ENCODE measurements at places on chromosomes 7 and 10.

DNA sequence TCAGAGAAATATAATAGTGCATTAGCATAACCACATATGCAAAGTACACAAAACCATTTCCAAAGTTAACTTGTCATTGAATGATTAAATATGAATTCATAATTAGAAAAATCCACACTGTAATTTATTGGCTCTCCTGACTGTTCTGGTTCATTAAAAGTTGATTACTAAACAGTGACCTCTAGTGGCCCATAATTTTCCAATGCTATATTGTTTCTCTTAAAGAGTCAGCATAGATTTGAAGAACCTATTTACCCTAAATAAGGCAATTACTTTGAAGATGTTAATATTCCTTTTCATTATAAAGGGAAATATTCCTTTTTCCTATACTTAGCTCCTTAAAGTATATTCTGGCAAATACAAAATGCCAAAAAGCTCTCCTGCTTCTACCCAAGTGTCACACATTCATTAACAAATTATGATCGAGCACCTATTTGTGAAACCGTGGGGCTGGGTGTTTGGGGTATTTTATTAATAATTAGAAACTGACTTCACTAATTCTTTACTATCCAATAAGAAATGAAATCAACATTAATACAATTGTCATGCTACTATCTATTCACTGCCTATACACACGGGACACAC lies 86.2 kb downstream of the HIBADH start:
- DNase-seq = no peak

DNA sequence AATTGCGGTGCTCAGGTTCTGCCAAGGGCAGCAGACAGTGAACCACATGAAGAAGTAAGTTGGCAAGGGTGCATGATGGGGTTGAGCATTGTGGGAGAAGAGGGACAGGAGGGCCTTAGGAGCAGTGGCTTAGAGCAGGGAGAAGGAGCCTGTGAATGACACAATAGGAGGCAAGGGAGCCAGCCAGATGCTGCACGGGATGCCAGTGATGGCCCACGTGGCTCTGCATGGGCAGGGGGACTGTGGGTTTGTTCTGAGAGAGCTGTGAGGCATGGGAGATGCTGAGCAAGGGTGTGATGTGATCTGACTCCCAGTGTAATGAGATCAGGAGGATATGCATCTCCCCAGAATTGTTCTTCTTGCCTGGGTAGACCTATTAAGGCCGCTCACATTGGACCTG lies 60.9 kb downstream of the C10orf90 start:
- no peak for DNase-seq

DNA sequence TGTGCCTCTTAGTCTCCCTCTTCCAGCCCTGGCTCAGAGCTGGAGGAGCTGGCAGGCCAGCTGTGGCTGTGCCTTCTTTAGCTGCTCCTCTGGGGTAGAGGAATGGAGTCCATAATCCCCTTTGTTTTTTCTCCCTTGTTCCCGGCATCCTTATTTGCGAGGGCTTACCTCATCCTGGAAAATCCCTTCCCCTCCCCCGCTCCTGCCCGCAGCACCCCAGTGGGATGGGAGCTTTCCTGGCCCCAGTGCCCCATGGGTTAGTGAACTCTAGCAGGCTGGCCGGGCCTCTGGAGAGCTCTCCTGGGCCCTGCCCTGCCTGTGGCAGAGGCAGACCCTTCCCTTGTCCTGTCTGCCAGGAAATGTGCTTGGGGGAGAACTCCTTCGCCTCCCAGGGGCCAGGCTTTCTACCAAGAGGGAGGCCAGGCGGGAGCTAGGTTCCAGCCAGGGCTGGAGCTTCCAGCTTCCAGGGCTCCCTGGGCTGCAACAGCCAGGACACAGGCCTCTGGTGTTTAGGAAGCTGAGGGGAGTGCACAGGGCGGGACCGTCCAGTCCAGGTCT lies 16.5 kb upstream of the TRIM8 start:
- DNase-seq = no peak

DNA sequence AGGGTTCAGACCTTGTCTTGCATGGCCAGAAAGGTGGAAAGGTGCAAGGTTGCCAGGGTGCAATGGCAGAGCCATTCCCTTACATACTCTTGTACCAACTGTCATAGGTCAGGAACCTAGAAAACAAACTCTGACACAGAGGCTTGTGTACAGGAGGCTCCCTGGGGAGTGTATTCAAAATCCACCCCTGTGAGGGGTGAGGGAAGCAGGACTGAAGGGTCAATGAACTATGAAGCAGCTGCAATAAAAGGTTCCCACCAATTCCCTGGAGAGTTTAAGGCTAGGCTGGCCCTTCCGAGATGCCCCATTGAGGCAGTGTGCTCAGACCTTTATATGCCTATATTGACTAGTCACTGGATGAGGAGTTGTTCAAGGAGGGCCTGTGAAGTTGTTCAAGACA lies 13.9 kb upstream of the CUZD1 start:
- no peak for DNase-seq

DNA sequence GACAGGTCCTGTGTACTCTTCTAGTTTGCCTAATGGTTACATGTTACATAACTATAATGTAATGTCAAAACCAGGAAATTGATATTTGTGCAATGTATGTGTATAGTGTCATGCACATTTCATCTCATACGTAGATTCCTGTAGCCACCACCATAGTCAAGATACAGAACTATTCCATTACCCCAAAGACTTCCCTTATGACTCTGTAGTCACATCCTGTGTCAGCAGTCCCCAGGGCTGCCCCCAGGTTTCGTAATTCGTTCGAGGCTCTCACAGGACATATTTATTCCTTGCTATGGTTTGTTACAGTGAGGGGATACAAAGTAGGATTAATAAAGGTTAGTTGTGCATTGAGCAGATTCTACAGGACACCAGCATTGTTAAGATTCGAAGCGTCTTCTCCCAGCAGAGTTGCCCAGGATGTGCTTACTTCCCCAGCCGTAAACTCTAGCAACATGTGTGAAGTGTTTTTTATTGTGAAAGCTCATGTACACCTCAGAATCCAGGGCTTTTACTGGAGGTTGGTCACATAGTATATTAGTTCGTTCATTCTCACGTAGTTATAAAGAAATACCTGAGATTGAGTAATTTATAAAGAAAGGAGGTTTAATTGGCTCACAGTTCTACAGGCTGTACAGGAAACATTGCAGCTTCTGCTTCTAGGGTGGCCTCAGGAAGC lies 18.6 kb downstream of the RABGEF1 start:
- no peak for DNase-seq

- DNase-seq = no peak
Measured at GRCh38 chr10:108252771-108253170, 1088.3 kb upstream of the SORCS1 start.

GRCh38 chr7:156128496-156128895 lies 316.2 kb upstream of the SHH start:
- no peak for DNase-seq

GRCh38 chr7:18577096-18577771 lies 81.7 kb downstream of the HDAC9 start:
- no peak for DNase-seq

DNA sequence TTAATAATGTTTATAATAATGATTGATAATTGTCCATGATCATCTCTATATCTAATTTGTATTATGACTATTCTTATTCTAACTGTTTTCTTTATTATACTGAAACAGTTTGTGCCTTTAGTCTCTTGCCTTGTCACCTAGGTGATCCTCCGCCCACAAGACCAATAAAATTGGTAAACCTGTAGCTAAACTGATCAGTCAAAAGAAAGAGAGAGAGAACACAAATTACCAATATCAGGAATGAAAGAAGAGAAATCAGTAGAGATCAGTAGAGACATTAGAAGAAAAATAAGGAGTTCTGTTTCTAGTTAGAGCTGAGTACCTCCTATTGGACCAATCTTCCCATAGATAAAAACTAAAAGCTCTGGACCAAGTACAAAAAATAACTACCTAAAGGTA lies 6.1 kb upstream of the COA1 start:
- no peak for DNase-seq

- DNase-seq = no peak
Measured at GRCh38 chr10:71217266-71218045, 5.1 kb downstream of the UNC5B start.

DNA sequence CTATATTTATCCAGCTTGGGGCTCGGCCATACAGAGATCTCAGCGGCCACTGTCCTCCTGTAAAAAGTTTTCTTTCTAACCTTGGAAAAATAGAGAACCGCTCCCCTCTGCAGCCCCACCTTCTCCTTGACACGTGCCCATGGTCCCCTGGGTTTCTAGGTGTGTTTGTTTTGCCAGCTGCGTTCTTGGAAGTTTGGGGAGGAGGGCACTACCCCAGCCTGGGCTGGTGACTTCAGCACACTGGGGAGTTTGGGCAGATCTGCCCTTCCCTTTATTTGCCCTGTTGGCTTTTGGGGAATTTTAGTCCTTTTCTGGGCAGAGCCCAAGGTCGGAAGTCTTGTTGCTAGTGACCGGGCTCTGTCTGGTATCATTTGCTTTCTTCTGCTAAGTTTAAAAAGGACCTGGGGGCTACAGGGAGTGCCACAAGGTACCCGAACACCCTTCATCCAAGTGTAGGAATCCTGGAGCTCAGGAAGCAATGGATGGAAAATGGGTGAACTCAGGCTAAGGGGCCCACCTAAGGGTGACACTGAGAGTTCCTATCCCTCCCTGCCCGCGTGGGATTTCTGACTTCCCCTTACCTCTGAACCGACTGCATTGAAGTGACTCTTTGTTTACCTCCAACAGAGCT lies 1.7 kb downstream of the ADAMTS14 start:
- DNase-seq = no peak

GRCh38 chr10:3955955-3956617 lies 171.1 kb upstream of the KLF6 start:
- no peak for DNase-seq

GRCh38 chr7:17027789-17028152 lies 146.0 kb upstream of the AGR3 start:
- no peak for DNase-seq

DNA sequence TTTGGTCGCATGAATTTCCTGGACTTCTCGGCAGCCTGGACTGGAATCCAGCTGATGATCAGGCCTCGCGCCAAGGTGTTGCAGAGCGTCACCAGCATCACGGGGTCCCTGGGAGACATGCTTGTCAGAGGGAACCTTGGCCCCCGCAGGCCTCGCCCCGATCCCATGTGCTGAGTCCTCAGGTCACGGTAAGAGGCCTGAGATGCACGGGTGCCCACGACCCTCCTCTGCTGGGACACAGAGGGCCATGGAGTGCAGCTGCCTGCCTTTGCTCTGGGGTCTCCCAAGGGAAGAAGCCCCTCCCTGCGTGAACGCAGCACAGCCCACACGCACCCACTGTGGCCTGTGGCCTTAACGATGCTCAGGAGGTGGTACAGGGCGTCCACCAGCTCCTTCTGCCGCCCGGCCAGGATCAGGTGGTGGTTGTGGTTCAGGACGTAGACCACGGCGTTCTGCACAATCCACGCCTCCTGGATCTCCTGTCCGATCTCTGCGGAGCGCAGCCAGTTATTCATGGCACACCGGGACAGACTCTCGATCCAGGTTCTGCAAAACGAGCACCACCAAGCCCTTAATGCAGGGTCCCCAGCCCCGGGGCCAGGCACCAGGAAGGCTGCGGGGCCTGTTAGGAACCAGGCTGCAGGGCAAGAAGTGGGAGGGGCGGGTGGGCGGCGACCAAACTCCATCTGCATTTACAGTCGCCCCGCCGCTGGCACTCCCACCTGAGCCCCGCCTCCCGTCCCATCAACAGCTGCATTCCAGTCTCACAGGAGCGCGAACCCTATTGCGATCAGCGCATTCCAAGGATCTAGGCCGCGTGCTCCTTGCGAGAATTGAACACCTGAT lies 29.4 kb downstream of the CFAP46 start:
- DNase-seq = no peak

- DNase-seq = no peak
Measured at GRCh38 chr7:79352323-79352722, 101.1 kb downstream of the MAGI2 start.

DNA sequence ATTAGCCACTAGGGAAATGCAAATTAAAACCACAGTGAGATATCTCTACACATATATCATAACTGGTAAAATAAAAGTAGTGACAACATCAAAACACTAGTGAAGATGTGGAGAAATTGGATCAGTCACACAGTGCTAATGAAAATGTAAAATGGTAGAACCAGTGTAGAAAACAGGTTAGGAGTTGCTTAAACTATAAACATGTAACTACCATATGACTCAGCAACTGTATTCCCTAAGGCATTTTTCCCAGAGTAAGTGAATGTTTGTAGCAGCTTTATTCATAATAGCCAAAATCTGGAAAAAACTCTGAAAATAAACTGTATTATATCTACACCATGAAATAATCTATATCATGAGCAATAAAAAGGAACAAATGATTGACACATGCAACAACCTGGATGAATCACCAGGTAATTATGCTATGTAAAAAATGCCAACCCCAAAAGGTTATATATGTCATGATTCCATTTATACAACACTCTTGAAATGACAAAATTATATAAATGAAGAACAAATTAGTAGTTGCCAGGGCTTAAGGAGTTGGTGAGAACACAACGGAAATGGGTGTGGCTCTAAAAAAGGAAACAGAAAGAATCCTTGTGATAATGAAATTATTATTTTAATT lies 22.8 kb downstream of the SLC25A40 start:
- no peak for DNase-seq

DNA sequence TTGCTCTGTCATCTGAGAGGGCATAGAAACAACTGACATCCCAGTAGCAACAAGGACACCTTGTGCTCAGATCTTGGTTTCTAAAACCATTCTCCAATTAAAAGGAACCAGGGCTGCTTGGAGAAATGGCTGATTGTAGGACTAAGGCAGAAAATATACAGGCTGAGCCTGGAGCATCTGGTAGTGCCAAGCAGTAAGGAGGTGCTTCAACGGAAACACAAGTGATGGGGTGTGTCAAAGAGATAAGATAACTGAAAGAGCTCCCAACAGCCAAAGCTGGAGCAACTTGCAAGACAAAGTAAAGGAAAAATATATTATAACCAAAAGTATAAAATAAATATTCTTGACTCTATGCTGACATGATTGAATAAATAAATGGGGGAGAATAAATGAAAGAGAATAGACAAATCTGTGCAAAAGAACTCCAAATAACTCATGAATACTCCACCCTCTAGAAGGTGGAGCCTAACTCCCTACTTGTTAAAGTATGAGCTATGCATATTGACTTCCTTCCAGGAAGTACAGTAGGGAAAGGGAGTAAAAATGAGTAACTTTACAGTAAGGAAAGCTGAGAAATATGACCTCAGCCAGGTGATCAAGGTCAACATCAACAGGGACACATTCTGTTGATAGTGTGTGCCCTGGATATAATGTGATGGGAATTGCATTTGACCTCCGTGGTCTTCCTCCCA lies 162.4 kb downstream of the NOC3L start:
- DNase-seq = no peak

DNA sequence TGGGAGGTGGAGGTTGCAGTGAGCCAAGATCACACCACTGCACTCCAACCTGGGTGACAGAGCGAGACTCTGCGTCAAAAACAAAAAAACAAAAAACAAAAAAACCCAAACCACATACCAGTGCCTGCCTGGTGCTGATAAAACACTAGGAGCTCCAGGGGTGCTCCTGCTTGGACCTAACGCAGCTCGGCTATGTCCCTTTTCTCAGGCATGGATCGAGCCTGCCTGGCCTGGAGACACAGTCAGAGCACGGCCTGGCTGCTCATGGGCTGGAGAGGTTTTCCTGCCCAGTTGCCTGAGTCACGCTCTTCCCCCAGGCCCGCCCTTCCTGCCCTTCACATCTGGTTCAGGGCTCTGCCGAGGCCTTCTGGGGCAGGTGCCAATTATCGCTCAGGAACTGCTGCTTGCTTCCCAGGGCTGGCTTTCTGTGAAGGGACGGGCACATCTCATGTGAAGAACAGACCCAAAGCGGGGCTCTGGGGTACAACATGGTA lies 12.6 kb upstream of the NPFFR1 start:
- DNase-seq = no peak

GRCh38 chr10:74026428-74027015 lies 28.6 kb downstream of the VCL start:
- no peak for DNase-seq

All from activated CD8-positive, alpha-beta memory T cell treated with anti-CD3 and anti-CD28 coated beads for 4 hours (primary cell).